ENCODE measurements at places on chromosomes 2 and 18.

DNA sequence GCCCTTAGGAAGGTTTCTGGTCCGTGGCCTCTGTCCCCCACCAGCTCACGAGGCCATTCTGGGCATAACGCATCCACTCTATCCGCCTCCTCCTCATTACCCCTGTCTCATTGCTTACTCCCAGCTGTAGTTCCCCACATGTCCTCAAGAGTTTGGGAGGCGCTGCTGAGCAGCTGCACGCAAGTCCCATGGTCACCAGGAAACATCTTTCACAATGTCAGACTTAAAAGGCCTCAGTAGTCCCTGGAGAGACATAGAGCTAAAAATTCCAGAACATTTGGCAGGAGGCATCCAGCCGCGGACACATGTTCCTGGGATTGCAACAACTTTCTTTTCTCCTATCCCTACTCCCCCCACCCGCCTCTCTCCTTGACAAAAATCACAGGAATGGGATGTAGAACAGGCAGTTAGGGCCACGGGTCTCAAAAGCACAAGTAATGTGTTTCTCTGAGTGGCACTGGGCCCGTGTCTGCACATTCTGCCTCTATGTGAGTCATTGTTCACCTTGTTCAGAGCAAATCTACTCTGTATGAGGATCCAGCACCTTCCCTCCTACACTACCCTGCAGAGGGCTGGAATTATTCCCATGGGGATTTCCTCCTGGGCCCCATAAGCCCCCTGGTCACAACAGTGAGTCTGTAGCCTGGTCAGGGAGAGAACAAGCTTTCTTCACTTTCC, 8.1 kb downstream of the LBH start:
- peak; percentile 88 for DNase-seq

DNA sequence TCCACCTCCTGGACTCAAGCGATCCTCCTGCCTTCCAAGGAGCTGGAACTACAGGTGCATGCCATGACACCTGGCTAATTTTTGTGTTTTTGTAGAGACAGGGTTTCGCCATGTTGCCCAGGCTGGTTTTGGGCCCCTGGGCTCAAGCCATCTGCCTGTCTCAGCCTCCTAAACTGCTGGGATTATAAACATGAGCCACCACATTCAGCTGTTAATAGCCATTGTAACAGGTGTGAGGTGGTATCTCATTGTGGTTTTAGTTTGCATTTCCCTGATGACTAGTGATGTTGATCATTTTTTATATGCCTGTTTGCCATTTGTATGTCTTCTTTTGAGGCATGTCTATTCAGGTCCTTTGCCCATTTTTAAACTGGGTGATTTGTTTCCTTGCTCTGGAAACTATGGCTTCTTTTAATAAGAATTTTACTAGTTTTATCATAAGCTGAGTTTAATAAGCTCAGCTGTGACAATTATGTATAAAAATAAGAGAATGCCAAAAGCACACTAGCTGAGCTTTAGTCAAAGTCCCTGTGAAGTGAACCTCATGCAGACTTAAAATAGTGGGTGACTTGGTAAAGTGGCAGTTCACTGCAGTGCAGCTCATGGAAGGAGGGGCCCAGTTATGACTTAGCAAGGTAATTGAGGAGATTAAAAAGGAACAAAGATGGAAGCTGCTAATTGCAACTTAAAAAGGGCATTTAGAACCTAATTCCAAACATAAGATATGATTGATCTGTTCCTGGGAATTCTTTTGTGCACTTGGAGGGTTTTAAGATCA, 465.1 kb downstream of the TGIF1 start:
- no peak for DNase-seq

DNA sequence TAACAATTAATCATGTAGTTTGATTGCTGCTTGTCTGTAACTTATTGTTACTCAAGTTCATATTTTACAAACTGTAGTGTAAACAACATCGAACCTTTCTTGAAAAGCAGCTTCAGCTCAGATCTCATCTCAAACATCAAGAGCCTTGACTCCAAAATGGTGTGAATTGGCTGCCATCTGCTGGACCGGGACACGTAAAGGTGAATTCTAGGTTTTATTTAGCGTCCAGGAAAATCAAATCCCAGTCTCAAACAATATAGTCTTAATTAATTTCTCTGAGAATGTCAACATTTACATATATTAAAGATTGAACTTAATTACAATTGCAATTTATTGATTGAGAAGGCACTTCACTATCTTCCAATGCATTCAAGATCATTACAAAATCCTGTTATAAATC, 453.0 kb downstream of the GALR1 start:
- no peak for DNase-seq

DNA sequence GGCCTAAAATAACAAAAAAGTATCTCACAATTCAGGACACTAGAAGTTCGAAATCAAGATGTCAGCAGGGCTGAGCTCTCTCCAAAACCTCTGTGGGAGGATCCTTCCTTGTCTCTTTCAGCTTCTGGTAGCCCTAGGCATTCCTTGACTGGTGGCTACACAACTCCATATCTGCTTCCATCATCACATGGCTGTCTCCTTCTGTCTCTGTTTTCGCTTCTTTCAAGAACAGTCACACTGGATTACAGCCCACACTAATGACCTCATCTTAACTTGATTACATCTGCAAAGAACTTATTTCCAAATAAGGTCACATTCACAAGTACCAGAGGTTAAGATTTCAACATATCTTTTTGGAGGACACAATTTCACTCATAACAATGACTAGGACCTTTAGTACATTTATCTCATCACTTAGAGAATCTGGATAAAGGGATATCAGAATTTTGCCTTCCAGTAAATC, 275.2 kb downstream of the IRS1 start:
- no peak for DNase-seq

DNA sequence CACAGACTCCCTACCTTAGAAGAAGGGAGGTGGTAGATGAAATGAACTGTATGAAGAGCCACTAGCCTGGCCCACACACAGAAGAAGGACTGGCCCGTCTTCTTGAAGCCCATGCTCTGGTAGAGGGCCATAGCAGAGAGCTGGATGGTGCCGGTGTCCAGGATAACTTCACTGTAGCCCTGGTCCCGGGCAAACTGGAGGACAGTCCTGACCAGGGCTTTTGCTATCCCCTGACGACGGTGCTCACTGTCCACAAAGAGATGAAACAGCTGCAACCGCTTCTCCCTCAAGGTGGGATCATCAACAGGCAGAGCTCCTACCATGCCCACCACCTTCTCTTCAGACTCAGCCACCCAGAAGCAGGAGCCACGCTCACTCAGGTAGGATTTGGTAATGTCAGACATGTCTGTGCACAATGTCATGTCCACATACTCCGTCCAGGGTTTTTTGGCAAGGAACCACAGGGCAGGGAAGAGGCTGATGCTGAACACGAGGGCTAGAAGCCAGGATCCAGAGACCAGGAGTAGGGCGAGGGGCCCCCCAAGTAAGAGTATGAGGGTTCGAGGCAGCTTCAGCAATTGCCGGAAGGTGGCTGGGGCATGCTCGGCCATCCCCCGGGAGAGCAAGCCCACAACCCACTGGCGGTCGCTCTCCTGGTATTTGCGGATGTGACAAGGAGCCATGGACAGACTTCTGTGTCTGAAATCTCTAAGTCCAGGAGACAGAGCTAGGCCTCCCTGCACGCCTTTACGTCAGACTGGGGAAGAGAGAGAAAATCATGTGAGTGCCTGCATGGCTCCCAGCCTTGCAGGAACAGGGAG, 1.1 kb downstream of the NAT8 start:
- DNase-seq, result no peak

- DNase-seq, result peak; percentile 74
Observed at GRCh38 chr2:203811491-203812221, 55.9 kb upstream of the CTLA4 start.

- DNase-seq, result no peak
Observed at GRCh38 chr18:939166-939565, 34.5 kb downstream of the ADCYAP1 start.

- DNase-seq, result no peak
Observed at GRCh38 chr2:60092781-60093180, 460.7 kb downstream of the BCL11A start.

All from suprapubic skin (tissue), 4 donors.